ENCODE measurements at places on chromosomes 12 and 14.
A peak's percentile ranks its signal among the peaks of the same experiment; 100 is the strongest.

GRCh38 chr14:102883089-102883541 lies 39.3 kb upstream of the AMN start:
- DNase-seq = no peak

DNA sequence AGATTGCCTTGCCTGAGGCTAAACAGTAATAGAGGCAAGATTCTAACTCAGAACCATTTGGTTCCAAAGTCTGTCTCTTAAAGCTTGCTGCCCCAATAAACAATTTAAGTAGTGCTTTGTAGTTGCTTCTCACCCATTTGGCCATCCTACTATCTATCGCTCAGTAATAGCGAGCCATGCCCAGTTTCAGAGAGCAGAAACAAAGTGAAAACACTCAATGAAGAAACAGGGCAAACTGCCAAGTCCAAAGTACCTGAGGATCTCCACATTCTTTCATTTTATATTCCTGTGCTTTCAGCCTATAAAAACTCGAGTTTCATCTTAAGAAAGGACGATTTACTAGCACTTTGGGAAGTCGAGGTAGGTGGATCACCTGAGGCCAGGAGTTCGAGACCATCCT lies 103.3 kb upstream of the BBS10 start:
- no peak for DNase-seq

DNA sequence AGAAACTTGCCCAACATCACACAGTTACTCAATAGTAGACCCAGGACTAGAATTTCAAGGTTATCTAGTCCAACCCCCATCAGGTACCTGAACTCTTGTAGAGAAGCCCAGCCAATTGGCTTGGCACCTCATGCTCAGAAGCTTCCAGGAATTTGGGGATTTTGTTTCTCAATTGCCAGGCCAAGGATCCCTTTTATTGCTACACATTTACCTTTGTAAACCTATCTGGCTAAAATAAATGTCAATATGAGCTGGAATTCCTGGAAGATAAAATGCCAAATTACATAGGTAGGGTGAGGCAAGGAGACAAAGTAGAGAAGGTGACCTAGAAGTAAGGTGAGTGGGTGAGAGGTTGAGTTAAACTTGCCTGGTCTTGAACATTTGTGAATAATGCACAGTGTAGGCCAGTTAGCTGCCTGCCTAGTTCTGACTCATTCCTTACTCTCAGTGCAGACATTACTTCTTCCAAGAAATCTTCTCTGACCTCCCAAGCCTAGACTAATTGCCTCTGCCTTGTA lies 36.3 kb downstream of the SDR9C7 start:
- no peak for DNase-seq

DNA sequence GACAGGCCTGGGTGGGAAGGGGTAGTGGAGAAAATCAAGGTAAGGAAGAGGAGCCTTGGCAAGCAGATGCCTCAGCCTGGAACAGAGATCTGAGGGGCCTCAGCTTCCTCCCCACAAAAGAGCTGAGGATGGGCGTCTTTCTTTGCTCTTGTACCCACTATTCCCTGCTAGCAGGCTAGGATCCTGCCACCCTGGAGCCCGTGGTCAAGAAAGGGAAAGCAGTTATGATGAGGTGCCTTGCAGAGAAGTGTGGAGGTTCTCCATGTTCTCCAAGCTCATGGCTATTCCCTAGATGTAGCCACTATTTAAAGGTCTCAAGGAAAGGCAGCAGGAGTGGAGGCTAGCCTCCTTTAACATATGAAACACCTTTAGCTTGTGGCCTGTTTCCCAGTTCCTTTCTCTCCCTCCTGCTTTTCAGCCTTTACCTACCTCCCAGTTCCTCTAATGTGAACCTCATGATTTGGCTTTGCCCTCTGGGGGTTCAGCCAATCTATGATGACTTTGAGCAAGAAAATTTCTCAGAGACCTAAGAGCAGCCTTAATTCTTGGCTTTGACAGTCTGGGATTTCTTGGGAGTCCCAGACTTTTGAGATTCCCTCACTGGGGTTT lies 1.1 kb downstream of the IKZF4 start:
- DNase-seq = no peak

GRCh38 chr12:104669851-104670337 lies 213.1 kb downstream of the CHST11 start:
- DNase-seq = no peak

- no peak for DNase-seq
Observed at GRCh38 chr14:61380984-61381383, 59.6 kb downstream of the PRKCH start.

DNA sequence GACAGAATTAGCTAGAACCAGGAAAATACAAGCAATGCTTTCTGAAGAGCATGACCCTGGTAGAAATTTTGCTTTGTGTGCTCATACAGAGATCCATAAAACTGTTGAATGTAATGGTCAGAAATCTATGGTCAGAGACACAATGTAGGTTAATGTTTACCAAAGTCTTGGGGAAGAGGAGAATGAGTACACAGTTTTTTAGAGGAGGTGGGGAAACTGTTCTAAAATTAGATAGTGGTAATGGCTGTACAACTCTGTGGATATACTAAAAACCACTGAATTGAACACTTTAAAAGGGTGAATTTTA lies 109.5 kb upstream of the ARHGAP5 start:
- DNase-seq = no peak

DNA sequence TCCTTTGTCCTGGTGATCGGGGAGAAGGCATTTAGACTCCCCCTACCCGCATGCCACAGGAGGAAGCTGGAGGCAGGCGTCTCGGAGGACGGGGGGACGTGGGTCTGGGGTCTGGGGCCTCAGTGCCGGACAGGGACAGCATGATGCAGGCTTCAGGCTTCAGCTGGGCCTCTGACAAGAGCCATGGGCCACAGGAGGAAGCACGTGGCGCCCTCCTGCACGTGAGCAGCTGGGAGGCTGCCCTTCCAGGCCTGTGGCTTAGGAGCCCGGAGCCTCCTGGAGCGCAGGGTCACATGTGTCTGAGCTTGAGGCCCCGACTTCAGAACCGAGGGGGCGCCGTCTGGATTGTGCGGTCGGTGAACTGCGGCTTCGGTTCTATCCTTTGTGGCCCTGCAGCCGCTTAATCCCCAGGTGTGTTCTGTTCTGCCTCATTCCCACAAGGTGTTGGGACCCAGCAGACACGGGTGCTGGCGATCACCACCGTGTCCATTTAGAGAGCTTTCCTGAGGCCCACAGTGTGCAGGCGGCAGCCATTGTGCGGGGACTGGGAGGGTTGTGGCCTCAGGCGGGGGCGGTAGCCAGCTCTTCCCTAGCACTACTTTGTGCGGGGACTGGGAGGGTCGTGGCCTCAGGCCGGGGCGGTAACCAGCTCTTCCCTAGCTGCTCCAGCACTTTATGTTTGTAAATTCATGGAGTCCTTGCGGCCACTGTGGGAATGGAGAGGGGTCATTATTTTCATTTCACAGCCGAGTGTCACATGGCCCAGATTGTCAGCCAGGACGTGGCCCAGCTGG lies 150.2 kb downstream of the ADGRD1 start:
- DNase-seq = peak; percentile 46

DNA sequence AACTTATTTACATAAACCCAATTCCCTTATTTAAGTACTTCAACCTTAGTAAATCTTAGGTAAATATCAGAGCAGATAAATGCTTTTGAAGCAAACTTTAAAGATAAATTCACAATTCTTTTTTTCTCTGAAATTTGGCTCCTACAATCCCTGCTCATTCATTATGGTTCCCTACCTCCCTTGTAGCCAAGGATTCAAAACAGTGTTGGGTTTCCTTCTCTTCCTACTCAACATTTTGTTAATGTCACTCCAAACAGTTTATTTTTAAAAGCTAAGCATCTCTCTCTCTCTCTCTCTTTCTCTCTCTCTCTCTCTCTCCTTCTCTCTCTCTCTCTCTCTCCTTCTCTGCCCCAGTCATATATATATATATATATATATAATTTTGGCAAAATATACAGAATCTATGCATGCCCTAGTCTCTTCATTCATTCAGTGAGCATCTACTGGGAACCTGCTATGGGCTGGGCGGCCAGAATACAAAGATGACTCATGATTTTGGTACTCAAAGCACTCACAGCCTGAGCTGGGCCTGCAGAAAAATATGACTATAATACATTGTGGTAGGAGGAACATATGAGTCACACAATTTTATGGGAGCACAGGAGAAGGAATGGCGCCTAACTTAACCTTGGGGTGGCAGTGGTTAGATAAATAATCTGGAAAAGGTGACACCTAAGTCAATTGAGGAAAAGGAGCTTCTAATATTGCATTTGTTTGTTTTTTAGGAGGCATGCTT lies 123.7 kb upstream of the DHRS4 start:
- DNase-seq = no peak

DNA sequence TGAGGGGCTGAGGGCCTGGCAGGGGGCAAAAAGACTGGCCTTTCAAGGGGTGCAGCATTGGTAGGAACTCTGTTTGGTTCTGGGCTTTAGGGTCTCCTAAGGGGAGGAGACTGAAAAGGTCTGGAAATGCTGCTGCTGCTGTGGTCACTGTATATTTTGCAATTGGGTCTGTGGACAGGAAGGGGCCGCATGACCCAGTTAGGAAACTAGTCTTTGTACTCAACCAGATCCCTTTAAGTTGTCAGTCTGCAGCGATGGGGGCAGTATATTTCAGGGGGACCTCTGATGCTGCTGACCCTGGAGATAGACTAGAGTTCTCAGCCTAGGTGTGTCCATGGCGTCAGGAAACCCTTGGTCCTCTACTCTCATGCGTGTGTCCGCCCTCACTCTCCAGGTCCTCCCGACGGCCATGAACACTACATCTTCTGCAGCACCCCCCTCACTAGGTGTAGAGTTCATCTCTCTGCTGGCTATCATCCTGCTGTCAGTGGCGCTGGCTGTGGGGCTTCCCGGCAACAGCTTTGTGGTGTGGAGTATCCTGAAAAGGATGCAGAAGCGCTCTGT lies 4.0 kb downstream of the LTB4R start:
- no peak for DNase-seq

- no peak for DNase-seq
Observed at GRCh38 chr12:51814311-51815088, 34.0 kb downstream of the FIGNL2 start.

GRCh38 chr14:41609704-41610183 lies 3.1 kb downstream of the LRFN5 start:
- DNase-seq = no peak

- peak; percentile 23 for DNase-seq
Observed at GRCh38 chr12:32535288-32535999, 136.1 kb downstream of the FGD4 start.

DNA sequence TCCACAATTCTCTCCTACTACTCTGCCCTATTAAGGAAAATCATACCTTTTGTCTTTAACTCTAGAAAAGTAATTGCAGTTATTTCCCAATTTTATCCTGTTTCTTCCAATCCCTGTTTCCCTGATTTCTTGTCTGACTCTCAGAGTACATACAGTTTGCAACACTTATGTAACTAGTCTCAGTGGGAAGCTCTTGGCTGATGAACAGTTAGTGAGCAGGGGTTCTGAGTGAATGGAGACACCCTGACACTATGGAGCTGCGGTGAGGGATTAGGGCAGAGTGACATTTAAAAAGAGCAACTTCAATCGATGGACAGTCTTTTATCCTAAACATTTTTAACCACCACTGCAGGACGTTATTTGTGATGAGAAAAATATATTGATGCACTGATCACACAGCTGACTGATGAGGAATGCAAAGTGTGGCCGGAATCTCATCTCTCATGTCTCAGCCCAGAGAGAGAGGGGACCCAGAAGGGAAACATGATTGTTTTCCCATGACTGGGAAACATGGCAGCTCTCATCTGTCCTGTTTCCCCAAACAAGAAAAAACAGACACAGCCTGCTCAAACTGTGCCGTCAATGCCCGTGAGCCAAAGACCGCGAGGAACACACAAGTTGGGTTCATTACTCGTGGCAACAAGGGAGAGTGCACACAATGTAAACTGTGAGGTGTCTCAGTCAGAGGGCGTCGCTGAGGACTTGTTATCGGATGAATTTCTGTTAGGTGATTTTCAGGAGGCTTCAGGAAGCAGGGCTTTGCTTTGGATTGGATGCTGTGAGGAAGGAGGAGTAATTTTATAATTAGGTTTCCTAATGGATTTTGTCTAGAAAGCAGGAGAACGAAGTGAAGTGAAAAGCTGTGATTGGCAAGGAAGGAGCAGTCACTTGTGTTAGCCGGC lies 5.2 kb upstream of the SLC6A13 start:
- DNase-seq = no peak

DNA sequence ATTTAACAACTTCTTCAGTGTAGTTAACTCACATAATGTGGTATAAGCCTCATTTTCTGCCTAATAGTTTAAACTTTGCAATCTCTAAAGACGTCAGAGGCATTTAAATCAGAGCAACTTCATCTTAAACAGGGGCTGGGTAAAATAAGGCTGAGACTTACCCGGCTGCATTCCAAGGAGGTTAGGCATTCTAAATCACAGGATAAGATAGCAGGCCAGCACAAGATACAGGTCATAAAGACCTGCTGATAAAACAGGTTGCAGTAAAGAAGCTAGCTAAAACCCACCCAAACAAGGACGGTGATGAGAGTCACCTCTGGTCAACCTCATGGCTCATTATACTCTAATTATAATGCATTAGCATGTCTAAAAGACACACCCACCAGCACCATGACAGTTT lies 115.6 kb upstream of the PKP2 start:
- no peak for DNase-seq

GRCh38 chr14:38143659-38144505 lies 63.8 kb upstream of the SSTR1 start:
- DNase-seq = no peak

GRCh38 chr14:68216957-68217356 lies 397.4 kb downstream of the RAD51B start:
- no peak for DNase-seq

- no peak for DNase-seq
Observed at GRCh38 chr14:63686926-63687325, 40.9 kb downstream of the SGPP1 start.

GRCh38 chr14:82029038-82029437 lies 495.4 kb upstream of the SEL1L start:
- no peak for DNase-seq

- no peak for DNase-seq
Observed at GRCh38 chr12:126558810-126559209, 1493.6 kb downstream of the AACS start.

GRCh38 chr14:92917041-92917940 lies 5.7 kb upstream of the CHGA start:
- DNase-seq = no peak

DNA sequence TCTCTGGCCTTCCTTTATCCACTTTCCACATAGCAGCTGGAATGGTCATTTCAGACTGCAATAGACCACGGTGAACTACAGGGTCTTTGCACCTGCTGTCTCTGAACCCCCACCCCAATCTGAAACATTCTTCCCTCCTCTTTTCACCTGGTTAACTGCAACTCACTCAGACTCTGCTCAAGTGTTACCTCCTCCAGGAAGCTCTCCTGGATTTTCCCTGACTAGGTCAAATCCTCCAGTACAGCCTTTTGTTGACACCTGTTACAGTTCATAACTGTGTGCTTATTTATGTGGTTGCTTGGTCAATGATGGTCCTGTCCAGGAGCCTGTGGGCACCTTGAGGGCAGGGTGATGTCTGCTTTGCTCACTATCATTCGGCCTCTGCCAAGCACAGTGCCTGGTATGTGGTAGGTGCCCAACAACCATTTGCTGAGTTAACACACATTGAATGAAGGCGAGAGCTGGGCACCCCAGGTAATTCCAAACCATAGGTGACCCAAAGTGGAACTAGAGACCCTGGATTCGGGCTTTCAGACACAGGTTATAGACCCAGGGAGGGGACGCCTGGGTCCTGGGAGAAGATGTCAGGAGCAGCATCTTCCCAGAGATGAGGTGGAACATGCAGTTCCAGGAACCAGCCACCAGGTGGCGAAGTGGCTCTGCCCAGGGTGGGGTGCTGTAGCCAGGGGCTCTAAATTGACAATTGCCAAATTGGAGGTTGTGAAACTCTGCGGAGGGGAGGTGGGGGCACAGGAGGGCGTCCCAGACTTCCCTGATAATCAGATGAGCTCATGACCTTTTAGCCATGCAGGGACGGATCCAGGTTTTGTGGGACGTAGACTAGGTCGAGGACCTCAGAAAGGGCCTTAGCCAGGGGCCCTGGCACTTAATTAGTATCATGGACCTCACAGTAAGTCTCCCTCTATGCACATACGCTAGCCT lies 28.1 kb downstream of the TRPV4 start:
- DNase-seq = peak; percentile 43
